ENCODE measurements at places on chromosomes 13 and 19.

DNA sequence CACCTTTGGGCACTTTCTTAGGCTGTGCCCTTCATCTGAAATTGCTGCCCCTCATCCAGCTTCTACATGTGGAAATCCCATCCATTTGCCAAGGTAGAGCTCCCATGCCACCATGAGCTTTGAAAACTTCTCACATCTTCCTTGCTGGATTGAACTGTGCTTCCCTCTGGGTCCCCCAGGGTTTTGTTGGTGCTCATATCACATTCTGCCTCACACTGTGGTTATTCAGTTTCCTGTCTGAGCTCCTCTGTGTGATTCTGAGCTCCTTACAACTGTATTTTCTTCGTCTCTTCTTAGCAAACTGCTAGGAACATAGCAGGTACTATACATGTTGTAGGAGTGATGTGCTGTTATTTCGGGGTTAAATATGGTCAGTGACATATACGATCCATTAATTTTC lies 74.9 kb upstream of the KL start:
- DNase-seq, result no peak

DNA sequence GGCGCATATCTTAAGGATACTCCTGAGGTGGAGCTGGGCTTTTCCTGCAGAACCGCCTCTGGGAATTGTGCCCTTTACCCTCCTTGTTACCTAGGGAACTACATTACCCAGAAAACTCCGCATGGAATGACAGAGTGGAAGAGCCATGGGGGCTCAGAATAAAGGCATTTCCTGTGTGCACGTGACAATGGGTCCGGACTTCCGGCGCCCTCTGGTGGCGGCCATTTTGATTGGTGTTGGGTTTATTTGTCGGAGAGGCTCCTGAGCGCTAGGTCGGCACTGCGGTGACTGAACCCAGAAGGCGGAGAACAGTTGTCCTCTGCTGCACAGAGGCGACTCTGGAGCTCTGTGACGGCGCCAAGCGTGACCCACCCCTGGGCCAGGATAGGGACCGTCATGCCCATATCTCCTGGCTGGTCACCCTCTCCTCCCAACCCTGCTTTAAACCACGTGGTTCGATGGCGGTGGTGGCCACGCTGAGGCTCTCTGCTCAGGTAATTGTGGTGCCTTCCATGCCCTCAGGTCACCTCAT lies at the start of gene ZNF587B:
ZNF587B (plus strand) TSS at position 229 of the 532 bp plus-strand sequence; CDS start at position 459, 230 bp downstream.
- DNase-seq, result peak; percentile 11

DNA sequence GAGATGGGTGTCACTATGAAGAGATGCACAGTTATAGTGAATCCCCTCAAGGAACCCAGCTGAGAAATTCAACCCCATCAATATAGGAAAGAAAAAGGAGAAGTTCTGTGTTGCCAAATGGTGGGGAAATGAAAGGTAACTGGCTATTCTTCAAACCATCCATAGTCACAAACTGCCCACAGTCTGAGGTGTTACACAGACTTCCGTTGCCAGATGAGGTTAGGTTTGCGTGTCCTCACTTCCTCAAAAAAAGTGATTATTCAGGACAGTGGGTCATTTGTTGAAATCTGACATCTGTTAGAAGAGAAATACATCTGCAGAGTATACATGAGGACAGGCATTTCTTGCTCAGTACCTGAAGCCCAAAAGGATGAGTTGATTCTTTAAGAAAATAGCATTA lies 9.0 kb downstream of the SIGLEC5 start:
- DNase-seq, result no peak

GRCh38 chr19:40639638-40639982 lies 38.4 kb downstream of the LTBP4 start:
- no peak for DNase-seq

DNA sequence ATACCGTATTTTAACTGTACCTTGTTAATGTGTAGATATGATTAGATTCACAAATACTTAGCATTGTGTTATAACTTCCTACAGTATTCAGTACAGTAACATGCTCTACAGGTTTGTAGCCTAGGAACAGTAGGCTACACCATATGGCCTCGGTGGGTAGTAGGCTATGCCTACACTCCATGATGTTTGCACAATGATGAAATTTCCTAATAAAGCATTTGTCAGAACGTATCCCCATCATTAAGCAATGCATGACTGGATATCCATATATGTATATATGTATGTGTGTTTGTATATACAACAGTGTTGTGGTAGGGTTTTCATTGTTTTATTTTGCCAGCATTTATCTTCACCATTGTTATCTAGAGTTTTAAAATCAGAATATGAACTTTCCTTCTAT lies 119.4 kb downstream of the SLC7A1 start:
- no peak for DNase-seq

DNA sequence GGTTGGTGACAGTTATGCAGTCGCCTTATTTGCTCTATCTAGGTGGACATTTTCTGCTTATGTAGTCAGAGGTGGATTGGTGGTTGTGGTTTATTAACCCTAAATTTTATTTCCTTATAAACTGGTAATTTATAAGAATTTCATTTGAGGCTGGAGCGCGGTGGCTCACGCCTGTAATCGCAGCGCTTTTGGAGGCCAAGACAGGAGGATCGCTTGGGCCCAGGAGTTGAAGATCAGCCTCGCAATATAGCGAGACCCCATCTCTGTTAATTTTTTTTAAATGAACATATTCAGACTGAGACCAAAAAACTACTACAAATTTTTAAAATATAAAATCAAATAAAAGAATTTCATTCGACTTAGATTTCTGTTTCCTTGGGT lies 810 bp downstream of the ZNF627 start:
- DNase-seq, result no peak
